ENCODE measurements at places on chromosomes 4 and X.
A peak's percentile ranks its signal among the peaks of the same experiment; 100 is the strongest.

DNA sequence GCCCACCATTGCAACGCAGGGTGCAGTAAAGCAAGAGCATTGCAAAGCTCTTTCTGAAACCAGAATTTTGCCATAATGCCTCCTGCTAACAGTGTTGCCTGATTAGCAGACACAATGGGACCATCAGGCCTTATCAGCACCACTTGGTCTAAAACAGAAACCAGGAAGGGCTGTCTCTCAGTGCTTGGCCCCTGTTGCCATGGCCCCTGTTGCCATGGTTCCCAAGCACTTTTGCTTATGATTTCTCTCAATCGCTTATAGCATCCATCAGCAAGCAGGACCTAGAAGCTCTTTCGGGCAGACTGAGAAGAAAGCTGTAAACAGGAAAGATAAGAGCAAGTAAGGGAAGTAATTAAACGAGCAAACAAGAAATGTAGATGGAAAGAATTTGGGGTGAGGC, 36.8 kb downstream of the RTL5 start:
- DNase-seq: no peak

DNA sequence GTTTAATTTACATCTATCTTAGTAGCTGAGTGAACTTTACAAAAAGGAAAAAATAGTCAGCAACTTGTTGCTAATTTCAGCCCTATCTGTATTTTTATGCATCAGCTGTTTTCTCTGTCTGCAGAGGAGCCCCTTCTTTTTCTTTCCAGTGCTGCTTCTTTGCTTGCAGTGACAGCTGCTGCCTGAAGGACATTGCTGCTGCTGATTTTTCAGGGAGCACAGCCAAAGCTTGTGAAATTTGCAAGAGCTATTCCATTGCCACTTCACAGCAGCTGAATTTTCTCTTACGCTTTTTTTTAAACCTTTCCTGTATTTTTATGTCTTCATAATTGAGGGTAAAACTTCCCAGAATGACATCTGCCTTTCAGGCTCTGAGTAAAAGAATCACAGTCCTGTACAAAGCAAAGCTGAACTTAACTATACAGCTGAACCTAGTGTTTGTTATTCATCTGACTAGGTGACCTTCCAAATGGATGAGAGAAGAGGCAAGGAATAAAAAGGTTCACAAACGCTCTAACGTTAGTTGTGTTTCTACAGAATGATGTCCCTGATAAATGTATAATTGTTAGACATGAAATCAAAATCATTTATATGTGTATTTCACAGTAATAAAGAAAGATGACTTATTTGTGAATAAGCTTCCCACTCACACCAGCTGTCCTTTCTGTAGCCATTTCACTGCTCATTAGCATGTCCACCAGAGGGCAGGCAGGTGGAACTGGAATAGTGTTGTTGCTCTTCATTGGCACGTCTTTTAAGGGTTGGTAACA, 541.4 kb downstream of the ADGRL3 start:
- peak; percentile 29 for DNase-seq

DNA sequence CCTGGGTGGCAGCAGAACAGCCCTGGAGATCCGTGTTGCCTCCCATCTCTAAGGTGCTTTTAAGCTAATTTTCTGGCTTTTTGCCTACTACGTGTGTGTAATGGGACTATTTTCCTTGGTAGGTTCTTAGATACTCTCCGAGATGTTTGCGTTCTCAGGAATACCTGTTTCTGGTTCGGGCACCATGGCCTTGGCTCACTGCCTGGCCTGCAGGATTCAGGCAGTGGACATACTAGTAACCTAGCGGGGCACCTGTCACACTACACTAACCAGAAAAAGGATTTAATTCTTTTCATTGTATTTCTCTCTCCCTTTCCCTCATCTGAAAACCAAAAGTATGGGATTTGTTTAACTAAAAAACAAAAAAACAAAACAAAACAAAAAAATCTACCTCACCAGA, 29.2 kb downstream of the FHIP1A start:
- DNase-seq: no peak

DNA sequence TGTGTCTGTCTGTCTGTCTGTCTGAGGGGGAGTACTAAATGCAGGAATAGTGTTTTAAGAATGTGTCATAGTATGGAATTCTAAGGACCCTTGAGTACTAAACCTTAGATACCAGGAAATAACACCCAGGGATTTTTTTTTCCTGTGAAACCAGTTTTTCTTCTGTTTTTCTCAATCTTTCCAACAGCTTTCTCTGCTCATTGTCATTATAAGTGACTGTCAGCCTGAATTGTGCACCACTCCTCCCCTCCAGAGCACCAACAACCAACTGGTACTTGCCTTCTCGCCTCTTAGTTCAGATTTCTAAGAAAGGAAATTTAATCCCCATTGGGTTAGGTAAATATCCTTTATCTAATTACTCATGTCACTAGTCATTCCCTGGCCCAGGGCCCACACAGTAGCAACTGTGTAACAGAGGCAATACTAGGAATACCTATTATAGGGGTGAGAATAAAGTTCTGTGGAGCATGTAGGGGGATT, 320.6 kb downstream of the ADGRL3 start:
- peak; percentile 91 for DNase-seq

- no peak for DNase-seq
These were observed 158.6 kb downstream of the TET2 start for GRCh38 chr4:105305019-105305836.

- no peak for DNase-seq
These were observed 19.7 kb downstream of the ANTXR2 start for GRCh38 chr4:80053140-80053910.

DNA sequence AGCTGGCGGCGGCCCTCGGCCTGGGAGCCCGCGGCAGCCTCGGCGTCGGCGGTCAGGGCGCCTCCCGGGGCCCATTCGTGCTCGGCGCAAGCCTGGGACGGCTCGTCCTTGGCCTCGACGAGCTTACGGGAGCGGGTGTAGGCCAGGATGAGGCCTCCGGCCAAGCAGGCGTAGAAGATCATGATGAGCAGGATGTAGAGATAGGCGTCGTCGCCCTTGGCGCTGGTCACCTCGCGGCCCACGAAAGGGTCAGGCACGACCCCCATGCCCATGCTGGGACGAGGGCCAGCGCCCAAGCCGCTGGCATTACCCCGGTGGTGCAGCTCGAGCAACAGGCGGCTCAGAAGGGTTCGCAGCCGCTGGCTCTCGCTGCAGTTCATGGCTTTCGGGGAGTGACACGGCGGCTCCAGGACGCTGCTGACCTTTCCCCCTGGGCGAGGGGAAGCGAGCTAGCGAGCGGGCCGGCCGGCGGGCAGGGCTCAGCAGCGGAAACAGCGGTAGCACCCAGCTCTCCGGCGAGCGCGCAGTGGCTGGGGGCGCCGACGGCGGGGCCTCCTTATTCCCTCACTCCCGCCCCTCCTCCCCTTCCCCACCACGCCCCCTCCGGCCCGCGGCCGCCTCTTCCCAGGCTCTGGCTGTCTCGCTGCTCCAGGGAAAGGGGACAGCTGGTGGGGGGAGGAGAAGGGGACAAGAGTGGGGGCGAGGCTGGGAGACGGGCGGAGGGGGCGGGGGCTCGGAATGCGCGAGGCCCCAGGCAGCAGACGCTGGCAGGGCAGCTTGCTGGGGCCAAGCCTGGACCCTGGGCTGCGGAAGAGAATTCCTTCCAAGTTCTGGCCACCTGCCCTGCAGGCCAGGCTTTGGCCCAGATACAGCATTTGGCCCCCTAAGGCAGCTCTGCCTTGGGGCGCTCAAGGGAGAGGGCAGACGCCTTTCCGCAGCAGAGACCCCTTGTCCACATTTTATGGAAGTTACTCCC, at the start of gene KCNE5:
Gene KCNE5 (minus strand): TSS at position 532 of the 976 bp plus-strand sequence. CDS start 152 bp downstream, at position 380.
- DNase-seq: no peak

- no peak for DNase-seq
These were observed 18.0 kb downstream of the HHIP start for GRCh38 chr4:144663834-144664475.

DNA sequence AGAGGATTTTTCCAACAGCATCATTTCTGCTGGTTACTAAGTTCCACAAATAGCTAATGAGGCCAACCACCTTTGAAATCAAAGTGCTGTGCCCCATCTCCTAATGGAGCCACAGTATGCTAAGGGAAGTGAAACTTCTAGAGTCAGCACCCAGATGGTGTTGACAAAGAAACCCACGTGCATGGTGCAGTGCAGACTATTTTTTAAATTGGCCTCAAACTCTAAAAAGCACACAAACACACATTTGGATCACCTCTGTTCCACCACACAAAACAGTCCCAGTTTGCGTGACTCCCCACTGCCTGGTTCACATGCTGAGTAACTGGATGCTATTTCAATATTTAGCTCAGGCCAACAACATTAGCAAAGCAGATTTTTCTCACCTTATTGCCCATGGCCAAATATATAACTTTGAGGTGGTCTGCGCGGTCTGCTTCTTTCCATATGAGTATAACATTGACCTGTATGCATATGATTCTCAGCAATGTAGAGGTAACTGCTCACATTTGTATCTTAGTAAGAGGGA, 69.9 kb downstream of the AMELX start:
- DNase-seq: no peak

DNA sequence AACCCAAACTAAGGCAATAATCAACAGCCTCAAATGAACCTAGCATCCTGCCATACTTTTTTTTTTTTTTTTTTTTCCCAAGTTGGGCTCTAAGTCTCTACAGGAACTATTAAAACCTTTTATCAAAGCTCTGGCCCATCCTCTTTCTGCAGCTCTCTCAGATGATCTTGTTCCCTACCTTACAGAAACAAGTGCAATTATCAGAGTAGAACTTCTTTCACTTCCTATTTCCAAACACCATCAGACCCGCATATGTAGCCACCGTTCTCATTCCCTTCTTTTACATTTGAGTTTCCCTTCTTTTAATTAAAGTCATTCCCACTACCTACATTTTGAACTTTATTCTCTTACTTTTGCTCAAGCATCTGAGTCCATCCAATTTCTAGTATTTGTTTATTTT, 690.6 kb downstream of the DMD start:
- no peak for DNase-seq

GRCh38 chr4:81470456-81471297, 1.0 kb downstream of the RASGEF1B start:
- peak; percentile 38 for DNase-seq

DNA sequence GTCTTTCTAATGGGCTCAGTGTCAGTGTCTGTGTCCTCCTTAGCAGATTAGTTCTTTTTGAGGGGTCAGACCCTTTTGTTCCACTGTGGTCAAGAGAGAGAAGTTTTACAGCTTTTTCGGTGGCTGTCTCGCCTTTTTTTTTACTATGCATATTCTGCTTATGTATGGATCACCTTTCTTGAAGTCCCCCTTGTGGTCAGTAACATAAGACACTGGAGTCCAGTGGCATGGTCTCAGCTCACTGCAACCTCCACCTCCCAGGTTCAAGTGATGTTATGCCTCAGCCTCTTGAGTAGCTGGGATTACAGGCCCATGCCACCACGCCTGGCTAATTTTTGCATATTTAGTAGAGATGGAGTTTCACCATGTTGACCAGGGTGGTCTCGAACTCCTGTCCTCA, 54.0 kb upstream of the PGRMC2 start:
- DNase-seq: no peak

GRCh38 chrX:153551135-153551534, 33.7 kb downstream of the ATP2B3 start:
- DNase-seq: peak; percentile 36

GRCh38 chr4:15314974-15315373, 112.9 kb upstream of the C1QTNF7 start:
- peak; percentile 79 for DNase-seq

GRCh38 chrX:71198066-71198465, 25.0 kb upstream of the GJB1 start:
- DNase-seq: no peak

DNA sequence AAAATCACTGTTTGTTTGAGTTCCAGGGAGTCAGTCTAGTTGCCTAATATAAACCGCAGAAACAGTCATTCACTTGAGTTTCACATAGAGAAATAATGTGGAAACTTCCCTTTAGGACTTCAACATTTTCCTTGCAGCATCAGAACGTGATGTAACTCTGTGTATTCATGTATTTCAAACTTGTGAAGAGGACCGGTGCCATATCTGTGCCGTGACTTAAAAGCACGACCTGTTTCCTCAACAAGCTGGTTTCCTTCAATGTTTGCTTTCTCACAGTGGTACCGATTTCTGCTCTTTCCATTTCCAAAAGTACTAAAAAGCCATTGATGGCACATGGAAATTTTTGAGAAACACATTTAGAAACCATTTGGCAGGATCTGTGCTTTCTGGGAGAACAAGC, 166.6 kb upstream of the RAPGEF2 start:
- DNase-seq: no peak

GRCh38 chrX:51922561-51922960, 29.1 kb downstream of the MAGED1 start:
- no peak for DNase-seq

DNA sequence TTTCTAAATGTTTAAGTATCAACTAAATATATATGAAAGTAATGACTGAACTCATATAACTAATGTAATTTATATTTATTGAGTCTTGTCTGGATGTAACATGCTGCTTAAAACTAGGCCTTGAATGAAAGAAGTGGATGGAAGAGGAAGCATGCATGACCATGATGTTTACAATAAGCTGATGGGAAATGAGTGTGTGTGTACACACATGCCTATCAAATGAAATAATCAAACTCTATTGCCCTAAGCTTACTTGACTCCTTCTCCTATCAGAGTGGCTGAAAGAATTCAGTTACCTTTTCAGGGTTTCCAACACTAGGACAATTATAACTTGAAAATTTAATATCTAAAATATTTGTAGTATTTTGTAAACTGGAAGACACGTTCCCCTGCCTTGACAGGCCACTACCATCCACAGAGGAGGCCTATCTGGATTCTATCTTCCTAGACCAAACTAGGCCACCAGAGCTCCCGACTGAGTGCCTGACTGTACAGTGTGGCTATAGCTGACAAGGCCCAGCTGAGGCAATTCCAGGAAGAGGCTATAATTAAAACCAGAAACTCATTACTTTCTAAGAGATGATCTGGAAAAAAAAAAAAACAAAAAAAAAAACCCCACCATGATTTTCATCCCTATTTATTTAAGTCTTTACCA, 7.6 kb downstream of the ARSJ start:
- DNase-seq: peak; percentile 91
